ENCODE measurements at places on chromosomes 1 and 21.
A peak's percentile ranks its signal among the peaks of the same experiment; 100 is the strongest.

DNA sequence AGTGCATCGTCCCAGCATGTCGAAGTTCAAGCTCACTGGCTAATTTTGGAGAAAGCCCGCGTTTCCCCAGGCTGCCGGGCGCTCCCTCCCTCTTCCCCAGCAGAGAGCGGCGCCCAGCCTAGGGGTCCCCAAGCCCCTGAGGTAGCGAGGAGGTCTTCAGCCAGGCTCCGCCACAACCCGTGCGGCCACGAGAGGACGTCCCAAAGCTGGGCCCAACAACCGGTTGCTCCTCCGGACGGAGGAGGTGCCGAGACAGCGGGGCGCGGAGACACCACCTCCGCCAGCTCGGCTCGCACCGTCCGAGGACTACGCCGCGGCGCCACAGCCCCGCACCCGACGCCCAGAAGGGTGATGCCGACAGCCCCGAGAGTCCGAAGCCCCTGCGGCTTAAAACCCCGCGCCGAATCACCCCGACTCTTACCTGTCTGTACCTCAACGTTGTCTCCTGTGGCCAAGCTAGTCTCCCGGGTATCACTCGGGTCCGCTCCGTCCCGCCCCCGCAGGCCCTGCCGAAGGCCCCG, at the start of gene DENND2C:
Gene DENND2C (minus strand): TSS at position 488 of the 521 bp plus-strand sequence. CDS start 44,065 bp downstream, outside the sequence.
- no peak for DNase-seq

- no peak for DNase-seq
Observed at GRCh38 chr1:25711555-25712298, 88.3 kb upstream of the SELENON start.

DNA sequence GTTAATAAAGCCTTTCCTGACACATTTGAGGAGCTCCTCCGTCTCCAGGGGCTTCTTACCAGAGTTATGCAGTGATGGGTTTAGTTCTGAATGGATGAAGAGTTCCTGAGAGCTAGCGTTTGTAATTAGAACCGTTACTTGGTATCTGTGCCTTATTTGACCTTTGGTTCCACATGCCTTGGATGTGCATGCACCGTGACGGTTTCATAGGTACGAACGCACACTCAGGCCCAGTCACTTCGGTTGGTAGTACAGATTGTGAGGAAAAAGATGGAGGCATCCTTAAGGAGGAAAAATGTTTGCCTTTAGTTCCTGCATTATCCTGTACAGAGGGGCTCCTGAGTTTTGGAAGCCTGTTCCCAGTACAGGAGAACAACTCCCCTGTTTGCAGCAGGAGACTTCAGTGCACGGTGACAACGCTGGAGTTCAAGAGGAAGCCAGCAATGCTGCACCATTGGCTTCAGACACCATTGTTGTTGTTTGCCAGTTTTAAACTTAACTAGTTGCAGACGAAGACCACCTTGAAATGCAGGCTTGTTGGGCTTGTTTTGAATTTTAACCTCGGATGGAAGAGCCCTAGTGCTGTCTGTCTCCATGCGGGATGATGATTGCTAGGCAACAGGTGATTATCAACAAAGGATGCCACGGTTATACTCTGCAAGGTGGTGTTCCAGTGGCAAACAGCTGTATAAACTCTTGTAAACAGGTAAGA, 8.2 kb downstream of the RBM15 start:
- no peak for DNase-seq

DNA sequence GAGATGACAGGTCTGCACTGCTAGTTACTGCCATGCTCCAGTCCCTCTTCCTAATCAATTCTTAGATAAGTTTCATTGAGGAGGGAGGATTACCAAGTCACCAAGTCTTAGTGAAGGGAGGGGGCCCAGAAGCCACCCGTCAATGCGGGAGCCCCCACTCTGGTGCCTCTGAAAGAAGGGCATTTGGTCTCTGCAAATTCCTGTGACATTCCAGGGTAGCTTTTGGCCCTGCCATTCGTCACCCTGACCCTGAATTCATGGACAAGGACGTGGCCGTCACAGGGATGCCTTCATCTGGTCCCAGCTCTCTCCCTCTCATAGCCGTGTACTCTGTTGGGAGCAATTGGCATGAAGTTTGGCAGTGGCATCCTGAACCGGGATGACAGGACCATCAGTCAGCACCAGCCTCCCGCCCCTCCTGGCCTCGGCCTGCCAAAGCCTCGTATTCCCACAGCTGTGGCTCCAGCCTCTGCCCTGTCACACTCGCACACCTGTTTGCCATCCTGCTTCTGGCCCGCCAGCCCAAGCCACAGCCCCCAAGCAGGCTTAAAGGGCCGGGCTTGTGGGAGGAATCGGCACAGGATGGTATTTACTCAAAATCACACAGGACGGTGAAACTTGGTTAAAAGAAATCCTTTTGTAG, 150.7 kb downstream of the CLIC6 start:
- no peak for DNase-seq

GRCh38 chr1:246099570-246099969, 407.5 kb downstream of the SMYD3 start:
- DNase-seq = no peak

DNA sequence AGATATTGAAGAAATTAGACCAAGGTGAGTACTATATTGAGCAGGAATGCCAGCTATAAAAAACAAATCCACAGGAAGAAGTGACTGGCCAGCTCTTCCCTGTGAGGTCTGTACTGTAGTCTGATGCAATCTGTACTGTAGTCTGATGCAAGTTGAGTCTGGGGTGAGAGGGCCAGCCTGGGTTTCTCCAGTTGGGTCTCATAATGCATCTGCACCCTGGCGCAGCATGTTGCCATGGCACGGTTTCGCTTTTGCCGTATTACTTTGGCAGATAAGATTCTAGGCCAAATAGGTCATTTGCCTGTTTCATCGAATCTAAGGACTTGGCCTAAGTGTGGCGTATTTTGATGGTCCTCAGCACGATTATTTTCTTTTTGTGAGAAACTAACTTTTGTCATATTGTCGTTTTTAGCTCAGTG, 24.4 kb upstream of the PGD start:
- no peak for DNase-seq

- no peak for DNase-seq
Observed at GRCh38 chr1:185581961-185582725, 152.0 kb upstream of the HMCN1 start.

GRCh38 chr21:16569679-16570078, 839.9 kb downstream of the USP25 start:
- DNase-seq = no peak

- no peak for DNase-seq
Observed at GRCh38 chr1:245603311-245603865, 448.6 kb downstream of the KIF26B start.

DNA sequence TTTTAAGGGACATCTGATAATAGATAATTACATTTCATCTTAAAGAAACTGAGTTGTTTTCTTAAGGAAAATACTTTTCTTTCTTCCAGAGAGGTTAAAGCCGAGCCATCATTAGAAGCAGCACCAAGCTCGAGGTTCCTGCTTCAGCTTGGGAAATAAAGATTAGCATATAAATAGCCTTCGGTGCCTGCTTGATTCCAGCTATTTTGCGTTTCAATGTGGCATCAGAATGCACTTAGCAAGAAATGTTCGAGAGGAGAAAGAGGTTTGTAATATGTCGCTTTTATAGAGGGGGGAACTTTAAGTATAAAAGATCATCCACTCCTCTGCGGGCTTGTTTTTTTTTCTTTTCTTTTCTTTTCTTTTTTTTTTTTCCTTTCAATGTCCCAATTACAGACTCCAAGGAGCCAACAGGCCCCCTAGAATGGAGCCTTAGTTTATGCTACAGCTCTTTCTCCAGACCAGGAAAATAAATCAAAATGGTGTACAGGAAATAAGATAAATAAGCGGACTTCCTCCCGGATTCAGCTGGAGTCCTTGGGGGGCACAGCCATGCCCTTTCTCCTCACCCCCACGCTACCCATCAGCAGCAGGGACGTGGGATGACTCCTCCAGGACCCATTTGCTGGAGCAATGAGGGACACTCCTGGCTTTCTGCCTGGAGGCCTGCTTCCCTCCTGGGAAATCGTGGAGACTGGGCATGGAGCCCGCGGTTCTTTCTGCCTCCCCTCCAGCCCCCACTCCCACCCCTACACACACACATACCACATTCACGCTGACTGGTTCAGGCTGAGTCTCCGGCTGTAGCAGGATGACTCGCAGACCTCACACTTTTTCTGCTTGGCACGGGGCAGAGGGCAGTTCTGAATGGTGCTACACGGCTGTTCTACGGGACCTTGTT, 131.6 kb downstream of the RRAGC start:
- DNase-seq = peak; percentile 18

GRCh38 chr1:175714350-175714749, 29.0 kb downstream of the TNR start:
- DNase-seq = no peak

- DNase-seq = no peak
Observed at GRCh38 chr1:58465825-58466629, 80.5 kb downstream of the OMA1 start.

DNA sequence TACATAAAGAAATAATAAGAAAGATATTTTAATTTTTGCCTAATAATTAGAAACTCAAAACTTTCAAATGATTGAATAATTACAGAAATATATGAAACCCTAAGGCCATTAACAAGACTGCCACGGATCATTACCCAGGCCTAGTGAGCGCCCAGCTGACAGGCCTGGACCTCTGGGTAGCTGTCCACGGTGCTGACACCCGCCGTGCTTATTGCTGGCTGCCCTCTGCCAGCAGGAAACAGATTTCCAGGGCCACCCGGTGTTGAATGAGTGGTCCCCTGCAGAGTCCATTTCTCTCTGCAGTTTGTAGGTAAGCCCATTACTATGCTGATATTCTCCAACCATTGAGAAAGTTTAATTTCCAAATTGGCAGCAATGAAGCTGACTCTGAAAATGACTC, 254.4 kb upstream of the GJB5 start:
- DNase-seq = no peak

GRCh38 chr1:199297887-199298286, 659.0 kb downstream of the PTPRC start:
- DNase-seq = no peak

DNA sequence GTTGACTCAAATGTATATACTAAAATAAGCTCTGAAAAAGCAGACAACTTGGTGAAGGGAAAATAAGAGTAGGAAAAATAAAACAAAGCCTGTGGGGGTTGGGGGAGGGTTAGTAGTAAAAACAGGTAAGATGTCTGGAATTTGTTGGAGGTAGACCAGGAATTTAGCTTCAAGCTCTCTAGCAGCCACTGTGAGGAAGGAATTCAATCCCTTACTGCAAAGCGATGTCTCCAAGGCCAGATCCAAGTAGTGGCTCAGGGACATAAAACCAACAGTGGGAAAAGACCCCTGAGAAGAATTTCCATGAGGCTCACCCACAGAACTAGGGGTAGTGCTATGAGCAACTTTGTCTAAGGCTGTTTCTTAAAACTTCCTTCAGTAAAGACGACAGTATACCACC, 7.8 kb downstream of the ANGPTL7 start:
- DNase-seq = no peak

- no peak for DNase-seq
Observed at GRCh38 chr1:43267291-43267805, 2.4 kb upstream of the TMEM125 start.

- no peak for DNase-seq
Observed at GRCh38 chr1:52328615-52329014, 37.4 kb downstream of the CC2D1B start.

DNA sequence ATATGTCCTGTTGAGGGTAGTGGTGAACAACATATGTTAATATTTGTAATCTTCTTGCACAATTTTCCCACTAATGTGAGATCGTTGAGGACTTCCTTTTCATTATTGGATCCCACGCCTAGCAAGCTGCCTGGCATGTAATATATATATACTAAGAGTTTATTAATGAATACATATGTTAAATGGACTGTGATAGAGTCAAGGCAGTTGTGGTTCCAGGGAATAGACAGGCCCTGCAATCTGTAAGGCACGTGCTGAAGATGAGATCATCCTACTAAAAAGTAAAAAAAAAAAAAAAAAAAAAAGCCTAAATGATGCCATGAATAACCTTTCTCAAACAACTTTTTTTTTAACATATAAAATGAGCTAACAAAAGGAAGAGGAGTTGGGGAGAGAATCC, 28.9 kb downstream of the PLPPR5 start:
- DNase-seq = no peak

DNA sequence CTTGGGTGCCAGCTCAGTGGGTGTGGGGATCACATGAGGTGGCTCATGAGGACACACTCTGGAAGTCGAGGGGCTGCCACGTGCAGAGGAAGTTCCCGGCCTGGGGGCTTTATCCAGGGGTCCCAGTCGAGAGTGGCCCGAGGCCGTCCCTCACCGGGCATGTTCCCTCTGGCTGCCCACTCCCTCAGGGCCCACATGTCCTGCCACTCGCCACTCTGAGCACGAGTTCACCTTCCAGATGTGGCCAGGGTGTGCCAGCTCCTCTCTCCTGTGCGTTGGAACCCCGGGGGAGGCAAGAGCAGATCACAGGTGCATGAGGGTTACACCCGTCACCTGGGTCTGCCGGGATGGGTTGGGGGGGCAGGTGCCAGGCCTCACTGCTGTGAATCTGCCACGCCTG, 14.6 kb downstream of the TMEM201 start:
- no peak for DNase-seq

Data from kidney epithelial cell (primary cell).